ENCODE measurements at places on chromosomes 11 and 22.

- DNase-seq: no peak
These were observed 199.5 kb downstream of the TTC28 start for GRCh38 chr22:28480000-28480715.

DNA sequence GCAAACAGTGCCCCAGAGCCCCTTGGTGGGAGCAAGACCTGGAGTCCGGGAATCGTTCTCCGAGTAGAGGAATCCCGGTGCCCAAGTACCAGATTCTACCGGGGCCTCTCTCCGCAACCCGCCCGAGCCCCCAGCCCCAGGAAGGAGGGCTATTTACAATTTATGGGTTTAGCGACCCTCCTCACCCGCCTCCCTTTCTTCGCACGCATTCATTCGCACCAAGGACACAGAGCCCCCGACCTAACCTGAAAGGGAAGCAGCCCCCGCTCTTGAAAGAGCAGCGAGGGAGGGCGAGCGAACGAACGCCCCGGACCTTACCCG lies 628 bp downstream of the LRP4 start:
- no peak for DNase-seq

- DNase-seq: no peak
These were observed 437.8 kb upstream of the CADM1 start for GRCh38 chr11:115942011-115942410.

GRCh38 chr22:26857169-26857568 lies 199.8 kb downstream of the MIAT start:
- DNase-seq: no peak

DNA sequence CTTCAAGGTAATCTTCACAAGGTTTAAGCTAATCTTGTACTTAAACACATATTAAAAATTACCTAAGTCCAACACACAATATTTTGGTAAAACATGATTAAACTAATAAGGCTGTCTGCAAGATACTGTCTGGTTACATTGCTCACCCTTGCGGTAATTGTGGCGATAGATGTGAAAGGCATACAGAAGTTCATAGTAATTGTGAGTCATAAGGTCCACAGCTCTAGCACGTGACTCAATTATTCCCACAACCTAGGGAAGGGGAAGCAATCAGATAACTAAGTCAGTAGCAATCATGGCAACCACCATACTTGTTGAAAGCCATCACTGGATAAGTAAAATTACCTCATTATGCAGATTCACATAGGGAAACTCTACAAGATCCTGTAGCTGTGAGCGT lies 30.5 kb upstream of the FNBP4 start:
- no peak for DNase-seq

- no peak for DNase-seq
These were observed 7.5 kb upstream of the KCNJ11 start for GRCh38 chr11:17395978-17396377.
